Fibroblast of lung (primary cell): ENCODE measurements at places on chromosomes 3 and 15.

- no peak overlapping the region for H3K27ac ChIP-seq
- no peaks in the 10 kb centered on the region for H3K27me3 ChIP-seq
- no peak for DNase-seq
- peaks cover 6% of the 10 kb centered on the region for H3K4me1 ChIP-seq
These were observed 8.1 kb downstream of the SEC13 start for GRCh38 chr3:10312861-10313260.

DNA sequence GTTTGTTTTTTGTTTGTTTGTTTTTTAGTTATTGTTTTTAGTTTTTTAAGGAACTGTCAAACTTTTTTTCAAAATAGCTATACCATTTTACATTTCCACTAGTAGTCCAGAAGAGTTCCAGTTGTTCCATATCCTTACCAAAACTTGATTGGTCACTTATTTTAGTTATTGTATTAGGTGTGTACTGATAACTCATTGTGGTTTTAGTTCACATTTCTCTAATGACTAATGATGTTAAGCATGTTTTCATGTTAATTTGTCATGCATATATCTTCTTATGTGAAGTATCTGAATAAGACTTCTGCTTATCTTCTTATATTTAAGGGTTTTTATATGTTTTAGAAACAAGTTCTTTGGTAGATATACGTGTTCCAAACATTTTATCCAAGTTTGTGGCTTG lies 89.5 kb downstream of the CD200R1L start:
- H3K4me3 ChIP-seq, result no peak overlapping the region
- no peaks in the 10 kb centered on the region for H3K4me1 ChIP-seq
- H3K27ac ChIP-seq, result no peak overlapping the region
- peak; percentile 56 for DNase-seq

DNA sequence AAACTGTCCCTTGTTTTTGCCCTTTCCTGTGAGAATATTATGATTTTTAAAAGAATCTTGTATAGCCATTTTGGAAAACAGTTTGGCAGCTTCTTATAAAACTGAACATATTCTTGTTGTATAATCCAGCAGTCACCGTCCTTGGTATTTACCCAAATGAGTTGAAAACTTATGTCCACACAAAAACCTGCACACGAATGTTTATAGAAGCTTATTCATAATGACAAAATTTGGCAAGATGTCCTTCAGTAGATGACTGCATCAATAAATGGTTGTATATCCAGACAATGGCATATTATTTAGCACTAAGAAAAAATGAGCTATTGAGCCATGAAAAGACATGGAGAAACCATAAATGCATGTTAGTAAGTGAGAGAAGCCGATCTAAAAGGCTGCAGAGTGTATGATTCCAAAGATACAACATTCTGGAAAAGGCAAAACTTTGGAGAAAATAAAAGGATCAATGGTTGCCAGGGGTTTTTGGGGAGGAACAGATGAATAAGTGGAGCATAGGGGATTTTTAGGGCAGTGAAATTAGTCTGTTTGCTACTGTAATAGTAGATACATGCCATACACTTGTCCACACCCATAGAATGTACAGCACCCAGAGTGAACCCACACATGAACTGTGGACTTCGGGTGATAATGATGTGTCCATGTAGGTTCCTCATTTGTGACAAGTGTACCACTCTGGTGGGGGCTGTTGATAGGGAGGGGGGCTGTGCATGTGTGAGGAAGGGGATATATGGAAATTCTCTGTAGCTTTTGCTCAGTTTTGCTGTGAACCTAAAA lies 31.7 kb downstream of the LIMD1 start:
- no peak for DNase-seq
- no peaks in the 10 kb centered on the region for H3K27me3 ChIP-seq
- peaks cover 3% of the 10 kb centered on the region for H3K4me1 ChIP-seq
- H3K4me3 ChIP-seq, result no peak overlapping the region
- peaks cover 4% of the 10 kb centered on the region for H3K36me3 ChIP-seq
- no peak overlapping the region for H3K27ac ChIP-seq

GRCh38 chr15:52480990-52481389 lies 47.7 kb downstream of the MYO5A start:
- no peak for DNase-seq
- no peaks in the 10 kb centered on the region for H3K27me3 ChIP-seq
- H3K36me3 ChIP-seq, result no peaks in the 10 kb centered on the region
- peaks cover 8% of the 10 kb centered on the region for H3K4me1 ChIP-seq

DNA sequence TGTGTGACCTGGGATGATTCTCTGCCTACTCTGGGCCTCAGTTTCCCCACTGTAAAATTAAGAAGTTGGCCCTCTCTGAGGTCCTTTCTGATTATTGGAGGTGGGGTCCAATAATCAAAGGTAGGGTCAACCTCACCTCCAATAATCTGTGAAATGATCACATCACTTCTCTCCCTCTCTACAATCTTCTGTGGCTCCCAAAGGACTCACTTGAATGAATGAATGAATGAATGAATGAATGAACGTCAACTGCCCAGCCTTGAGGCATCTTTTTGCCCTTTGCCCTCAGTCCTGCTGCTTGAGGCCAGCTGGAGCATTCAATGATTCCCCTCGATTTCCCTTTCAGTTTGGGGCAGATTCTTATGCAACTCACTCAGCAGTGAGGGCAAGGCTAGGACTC lies 26.7 kb upstream of the GRIP2 start:
- no peaks in the 10 kb centered on the region for H3K4me1 ChIP-seq
- DNase-seq, result no peak
- peaks cover 4% of the 10 kb centered on the region for H3K27me3 ChIP-seq

DNA sequence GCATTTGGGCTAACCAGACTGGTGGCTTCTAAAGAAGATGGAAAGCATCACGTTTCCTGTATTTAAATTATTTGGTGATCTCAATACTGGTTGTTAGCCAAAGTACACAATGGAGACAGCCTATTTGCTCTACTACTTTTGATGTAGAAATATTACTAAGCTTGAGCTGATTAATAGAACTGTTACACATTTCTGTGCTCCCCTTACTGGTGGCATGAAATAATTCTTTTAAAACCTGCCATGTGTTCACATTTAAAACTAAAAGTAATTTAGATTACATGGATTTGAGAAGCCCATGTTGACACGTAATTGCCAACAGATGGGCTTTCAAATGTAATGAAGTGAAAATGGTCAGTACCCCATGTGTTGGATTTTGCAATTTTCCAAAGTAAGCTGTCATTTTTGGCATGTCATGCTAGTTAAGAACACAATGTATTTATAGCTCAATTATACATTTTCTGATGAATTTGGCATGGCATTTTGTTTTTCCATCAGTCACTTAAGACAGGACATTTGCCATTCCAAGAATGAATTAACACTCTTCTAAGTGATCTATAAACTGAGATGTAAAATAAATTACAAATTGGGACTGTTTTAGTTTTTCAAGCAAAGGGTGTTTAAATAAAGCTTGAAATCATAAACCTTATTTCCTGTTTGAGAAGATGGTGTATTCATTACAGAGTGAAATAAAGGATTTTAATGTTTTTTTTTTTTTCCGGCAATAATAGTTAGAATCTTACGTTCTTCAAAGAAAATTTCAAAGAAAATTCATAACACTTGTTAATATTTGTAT lies 10.8 kb upstream of the RARRES1 start:
- H3K36me3 ChIP-seq, result no peaks in the 10 kb centered on the region
- H3K4me3 ChIP-seq, result no peak overlapping the region
- H3K4me1 ChIP-seq, result peaks cover 8% of the 10 kb centered on the region
- H3K27me3 ChIP-seq, result no peaks in the 10 kb centered on the region
- H3K27ac ChIP-seq, result no peak overlapping the region

- peak; percentile 46 for DNase-seq
- no peaks in the 10 kb centered on the region for H3K36me3 ChIP-seq
- H3K4me1 ChIP-seq, result peaks cover 10% of the 10 kb centered on the region
- H3K4me3 ChIP-seq, result no peak overlapping the region
- H3K27me3 ChIP-seq, result no peaks in the 10 kb centered on the region
These were observed 211.3 kb downstream of the TIGIT start for GRCh38 chr3:114504941-114505628.

DNA sequence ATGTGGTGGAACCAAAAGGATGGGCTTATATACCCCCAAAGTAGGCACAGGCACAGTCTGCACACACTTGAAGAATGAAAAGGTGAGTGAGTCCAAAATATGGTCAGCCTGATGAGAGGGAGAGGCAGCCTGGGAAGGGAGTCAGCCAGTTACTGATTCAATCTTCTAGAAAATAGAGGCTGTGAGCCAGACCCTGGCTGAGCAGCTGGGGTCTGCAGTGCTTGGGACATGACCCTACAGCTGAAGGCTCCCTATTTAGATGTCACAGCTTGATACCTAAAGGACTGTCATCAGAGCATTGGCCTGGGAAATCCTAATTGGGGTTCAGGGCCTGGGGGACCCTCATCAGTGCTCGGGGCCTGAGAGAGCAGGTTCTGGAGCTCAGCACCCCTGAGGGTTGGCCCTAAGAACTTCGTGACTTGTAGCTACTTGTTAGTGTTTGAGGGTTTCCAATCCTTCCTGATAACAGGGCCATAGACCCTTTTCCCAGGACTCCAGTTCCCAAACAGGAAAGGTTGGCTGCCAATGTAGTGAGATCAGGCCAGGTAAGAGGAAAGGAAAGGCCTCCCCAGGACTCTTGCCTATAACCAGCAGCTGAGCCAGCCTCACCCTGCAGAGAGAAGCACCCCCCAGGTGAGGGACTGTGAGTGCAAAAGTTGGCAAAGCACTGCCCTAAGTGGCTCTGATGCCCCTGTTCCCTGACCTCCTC lies 54.7 kb upstream of the SLCO2A1 start:
- H3K4me3 ChIP-seq, result no peak overlapping the region
- H3K36me3 ChIP-seq, result no peaks in the 10 kb centered on the region
- H3K4me1 ChIP-seq, result no peaks in the 10 kb centered on the region

DNA sequence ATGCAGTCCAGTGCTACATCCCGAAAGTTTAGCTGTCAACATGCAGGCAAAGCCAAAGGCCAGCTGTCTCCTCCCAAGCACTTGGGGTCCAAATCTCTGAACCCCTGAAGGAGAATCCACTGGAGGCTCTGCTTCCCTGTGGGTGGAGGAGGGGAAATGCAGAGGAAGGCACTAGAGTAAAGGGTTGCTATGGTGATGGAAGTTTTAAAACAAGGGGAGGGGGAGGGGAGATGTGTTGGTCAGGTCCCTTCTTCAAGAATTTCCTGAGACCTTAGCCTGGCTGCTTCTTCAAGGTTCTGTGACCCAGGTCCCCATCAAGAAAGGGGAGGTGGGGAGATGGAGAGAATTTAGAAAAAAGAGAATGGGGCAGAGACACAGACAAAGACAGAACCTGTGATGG lies 2.3 kb downstream of the CAMKV start:
- no peak overlapping the region for H3K4me3 ChIP-seq
- no peaks in the 10 kb centered on the region for H3K4me1 ChIP-seq
- H3K27ac ChIP-seq, result no peak overlapping the region
- DNase-seq, result no peak
- H3K27me3 ChIP-seq, result peaks cover 59% of the 10 kb centered on the region

DNA sequence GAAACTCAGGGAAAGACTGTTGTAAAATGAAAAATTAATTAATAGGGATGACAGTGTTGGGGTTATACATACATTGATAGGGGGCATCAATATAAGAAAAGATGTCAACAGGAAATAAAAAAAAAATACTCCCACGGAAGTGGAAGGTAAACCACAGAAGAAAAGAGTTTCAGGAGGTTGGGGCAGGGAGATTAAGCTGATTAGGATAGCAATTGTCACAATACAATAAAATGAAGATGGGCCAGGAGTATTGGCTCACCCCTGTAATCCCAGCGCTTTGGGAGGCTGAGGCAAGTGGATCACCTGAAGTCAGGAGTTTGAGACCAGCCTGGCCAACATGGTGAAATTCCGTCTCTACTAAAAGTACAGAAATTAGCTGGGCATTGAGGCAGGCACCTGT lies 536.1 kb downstream of the AGBL1 start:
- no peaks in the 10 kb centered on the region for H3K27me3 ChIP-seq
- no peak overlapping the region for H3K27ac ChIP-seq
- H3K4me1 ChIP-seq, result no peaks in the 10 kb centered on the region
- no peak for DNase-seq
